Right atrium auricular region (tissue), 2 donors: ENCODE measurements at places on chromosomes 7 and 10.

DNA sequence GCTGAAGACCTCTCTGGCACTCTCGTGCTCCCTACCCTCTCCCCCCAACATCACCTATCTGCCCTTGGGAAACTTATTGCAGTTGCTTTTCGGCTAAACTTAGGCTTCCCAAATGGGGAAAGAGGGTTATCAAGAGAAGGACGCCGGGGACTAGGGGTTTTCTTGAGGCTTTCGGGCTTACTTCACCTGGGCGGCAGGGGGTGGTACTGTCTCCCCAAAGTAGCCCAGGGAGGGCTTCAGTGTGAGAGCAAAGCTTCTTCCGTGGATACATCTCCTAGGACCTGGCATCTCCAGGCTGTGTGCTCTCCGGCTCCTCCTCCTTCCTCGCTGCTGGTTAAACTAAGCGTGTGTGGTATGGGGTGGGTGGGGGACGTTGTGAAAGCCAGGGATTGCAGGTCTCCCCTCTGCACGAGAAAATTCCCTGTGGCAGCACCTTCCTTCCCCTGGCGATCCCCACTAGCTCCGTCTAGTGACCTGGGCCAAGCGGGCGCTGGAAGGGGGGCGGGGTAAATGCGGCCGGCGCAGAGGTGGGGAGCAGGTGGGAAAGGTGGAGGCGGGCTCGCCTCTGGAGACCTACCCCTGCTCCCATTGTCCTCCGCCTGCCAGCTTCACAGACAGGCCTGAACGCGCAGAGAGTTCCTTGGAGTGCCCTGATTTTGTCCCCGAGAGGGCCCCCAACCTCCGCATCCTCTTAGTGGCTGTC lies 1.1 kb downstream of the PLXDC2 start:
- peak overlapping the region; percentile 83 for H3K27ac ChIP-seq
- H3K4me1 ChIP-seq = no peaks in the 10 kb centered on the region
- no peaks in the 10 kb centered on the region for H3K36me3 ChIP-seq
- no peaks in the 10 kb centered on the region for H3K27me3 ChIP-seq
- DNase-seq = no peak

DNA sequence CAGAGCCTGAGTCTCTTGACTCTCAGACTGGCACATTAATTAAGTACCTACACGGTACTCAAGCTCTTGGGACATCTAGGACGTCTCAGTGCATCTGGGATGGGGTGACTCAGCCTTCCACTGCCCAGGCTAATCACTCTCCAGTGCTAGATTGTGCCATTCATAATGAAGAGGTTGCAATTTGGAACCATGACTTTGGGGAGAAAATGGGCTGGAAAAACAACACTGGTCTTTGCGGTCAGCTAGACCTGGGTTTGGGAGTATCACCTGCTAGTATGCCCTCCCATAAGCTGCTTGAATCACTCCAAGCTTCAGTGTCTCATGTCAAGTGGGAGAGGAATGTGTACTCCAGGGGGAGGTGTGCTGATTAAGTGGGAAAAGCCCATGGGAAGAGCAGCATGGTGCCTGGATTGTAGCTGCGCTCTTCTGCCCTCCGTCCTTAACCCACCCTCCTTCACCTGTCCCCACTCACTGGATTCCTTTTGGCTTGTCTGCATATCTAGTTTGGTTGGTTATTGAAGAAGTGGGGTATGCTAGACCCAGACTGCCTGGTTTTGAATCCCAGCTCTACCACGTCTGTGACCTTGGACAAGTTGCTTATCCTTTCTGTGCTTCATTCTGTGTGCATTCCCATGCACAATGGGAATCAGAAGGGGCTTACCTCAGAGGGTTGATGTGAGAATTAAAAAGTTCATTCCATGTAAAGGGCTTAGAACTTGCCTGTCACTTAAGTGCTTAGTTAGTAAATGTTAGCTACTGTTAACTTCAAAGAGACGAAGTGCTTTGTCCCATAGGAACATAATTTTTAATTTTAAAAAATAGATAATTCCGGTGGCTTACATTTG lies 3.8 kb downstream of the NFE2L3 start:
- DNase-seq = no peak
- H3K27me3 ChIP-seq = peaks cover 10% of the 10 kb centered on the region
- H3K4me3 ChIP-seq = no peak overlapping the region
- no peaks in the 10 kb centered on the region for H3K36me3 ChIP-seq
- H3K4me1 ChIP-seq = peaks cover 18% of the 10 kb centered on the region

DNA sequence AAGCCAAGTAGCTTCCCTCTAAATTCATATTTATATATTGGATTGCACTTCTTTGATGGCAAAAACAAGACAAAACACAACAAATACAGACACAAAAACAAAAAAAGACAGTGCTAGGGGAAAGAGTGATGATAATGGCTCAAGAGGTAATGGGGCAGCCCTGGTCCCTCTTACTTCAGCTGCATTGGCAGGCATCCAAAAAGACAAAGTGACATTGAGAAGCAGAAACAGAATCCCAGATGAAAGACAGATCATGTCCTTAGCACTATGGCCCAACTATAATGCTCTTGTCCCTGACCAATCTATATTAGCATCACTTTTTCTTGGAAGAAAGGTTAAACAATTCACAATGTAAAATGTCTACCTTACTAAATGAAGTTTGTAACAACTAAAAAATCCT lies 76.2 kb downstream of the GPR85 start:
- no peak for DNase-seq
- no peaks in the 10 kb centered on the region for H3K27me3 ChIP-seq
- no peaks in the 10 kb centered on the region for H3K4me1 ChIP-seq

DNA sequence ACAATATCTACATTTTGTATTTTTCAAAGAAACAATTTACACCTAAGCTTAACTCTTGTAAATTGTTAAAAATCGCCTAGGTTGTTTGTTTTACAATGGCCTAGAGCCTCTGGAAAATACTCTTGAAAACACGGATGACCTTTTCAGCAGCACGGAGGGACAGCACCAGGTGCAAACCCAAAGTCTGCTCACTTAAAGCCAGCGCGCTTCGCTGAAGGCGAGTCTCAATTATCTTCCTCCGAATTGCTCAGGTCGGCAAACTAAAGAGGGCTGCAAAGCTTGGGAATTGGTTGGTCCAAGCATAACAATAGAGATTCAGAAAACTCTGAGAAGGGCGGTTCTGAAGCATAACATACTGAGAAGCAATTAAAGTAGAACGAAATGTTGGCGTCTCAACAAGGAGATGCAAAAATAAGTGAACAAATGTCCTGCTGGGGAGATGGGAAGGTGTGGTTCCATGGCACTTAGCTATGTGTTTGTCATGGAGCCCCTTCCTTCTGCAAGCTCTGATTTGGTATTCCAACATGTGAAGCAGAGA lies 139.9 kb upstream of the PITRM1 start:
- DNase-seq = no peak
- H3K27ac ChIP-seq = no peak overlapping the region
- no peaks in the 10 kb centered on the region for H3K4me1 ChIP-seq
- H3K36me3 ChIP-seq = no peaks in the 10 kb centered on the region
- no peaks in the 10 kb centered on the region for H3K27me3 ChIP-seq
